GM13977 (cell line): ENCODE measurements at places on chromosomes 11 and 22.

GRCh38 chr11:63614136-63614671 is at the start of gene PLAAT3:
Gene PLAAT3, minus strand, starts transcription at chr11:63614433. Its CDS starts 419 bp downstream, at chr11:63614014.
- peak; percentile 68 for DNase-seq

DNA sequence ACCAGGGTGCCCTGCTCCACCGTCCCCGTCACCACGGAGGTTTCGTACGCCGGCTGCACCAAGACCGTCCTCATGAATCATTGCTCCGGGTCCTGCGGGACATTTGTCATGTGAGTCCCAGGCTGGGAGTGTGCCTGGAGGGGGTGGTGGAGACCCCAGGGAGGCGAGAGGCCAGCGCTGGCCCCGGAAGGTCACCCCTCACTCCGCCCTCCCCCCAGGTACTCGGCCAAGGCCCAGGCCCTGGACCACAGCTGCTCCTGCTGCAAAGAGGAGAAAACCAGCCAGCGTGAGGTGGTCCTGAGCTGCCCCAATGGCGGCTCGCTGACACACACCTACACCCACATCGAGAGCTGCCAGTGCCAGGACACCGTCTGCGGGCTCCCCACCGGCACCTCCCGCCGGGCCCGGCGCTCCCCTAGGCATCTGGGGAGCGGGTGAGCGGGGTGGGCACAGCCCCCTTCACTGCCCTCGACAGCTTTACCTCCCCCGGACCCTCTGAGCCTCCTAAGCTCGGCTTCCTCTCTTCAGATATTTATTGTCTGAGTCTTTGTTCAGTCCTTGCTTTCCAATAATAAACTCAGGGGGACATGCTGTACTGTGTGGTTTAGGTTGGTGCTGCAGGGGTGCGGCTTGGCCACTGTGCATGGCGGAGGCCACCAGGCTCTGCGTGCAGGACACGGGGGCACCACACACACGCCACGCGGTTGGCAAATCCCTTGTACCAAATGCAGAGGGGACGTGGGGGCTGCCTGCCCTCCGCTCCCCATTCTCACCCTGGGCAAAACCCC is 35.4 kb downstream of the MUC2 start:
- DNase-seq: no peak

DNA sequence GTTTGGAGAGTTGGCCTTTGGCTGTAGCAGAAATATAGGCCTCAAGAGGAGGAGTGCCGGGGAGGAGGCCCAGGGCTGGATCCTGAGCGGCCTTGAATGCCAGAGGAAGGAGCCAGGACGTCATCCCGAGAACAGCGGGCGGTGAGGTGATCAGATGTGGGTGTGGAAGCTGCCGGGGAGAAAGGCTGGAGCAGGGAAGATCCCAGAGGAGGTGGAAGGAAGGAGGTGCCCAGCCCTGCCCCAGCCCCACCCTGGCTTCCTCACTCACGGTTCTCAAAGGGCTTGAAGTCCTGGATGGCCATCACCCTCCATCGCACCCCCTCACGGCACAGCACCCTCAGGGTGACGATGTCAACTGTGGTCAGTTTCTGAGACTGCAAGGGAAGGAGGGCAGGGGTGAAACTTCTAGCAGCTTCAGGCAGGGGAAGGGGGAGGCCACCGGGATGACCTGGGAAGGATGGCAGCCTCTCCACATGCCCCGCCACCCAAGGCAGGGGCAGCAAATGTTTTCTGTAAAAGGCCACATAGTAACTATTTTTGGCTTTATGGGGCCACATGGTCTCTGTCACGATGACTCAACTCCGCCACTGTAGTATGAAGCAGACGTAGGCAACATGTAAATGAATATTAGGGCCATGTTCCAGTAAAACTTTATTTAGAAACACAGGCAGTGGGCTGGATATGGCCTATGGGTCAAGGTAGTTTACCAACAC is 10.7 kb downstream of the IL2RB start:
- DNase-seq: no peak

DNA sequence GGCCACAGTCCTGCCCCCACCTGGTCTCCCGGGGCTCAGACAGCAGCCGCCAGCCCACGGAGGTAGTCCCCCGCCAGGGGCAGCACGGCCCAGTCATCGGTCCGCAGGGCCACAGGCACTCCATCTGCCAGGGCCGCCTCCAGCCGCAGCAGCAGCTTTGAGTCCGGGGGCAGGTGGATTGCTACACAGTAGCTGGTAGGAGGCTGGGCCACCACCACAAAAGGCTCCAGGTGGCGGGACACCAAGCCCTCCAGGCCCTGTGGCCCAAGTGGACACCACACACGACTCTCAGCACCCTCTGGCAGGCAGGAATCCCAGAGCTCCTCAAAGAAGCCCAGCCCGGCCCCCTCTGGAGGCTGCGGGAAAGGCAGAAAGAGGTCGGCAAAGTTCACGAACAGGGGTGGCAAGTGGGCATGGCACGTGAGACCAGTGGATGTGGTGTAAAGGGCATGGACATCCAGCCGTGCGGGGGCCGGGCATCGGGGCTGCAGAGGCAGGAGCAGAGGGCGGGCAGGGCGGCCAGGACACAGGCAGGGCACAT is 2.9 kb downstream of the AP5B1 start:
- no peak for DNase-seq

- DNase-seq: no peak
Observed at GRCh38 chr11:83682611-83682973, 396.4 kb upstream of the CCDC90B start.

DNA sequence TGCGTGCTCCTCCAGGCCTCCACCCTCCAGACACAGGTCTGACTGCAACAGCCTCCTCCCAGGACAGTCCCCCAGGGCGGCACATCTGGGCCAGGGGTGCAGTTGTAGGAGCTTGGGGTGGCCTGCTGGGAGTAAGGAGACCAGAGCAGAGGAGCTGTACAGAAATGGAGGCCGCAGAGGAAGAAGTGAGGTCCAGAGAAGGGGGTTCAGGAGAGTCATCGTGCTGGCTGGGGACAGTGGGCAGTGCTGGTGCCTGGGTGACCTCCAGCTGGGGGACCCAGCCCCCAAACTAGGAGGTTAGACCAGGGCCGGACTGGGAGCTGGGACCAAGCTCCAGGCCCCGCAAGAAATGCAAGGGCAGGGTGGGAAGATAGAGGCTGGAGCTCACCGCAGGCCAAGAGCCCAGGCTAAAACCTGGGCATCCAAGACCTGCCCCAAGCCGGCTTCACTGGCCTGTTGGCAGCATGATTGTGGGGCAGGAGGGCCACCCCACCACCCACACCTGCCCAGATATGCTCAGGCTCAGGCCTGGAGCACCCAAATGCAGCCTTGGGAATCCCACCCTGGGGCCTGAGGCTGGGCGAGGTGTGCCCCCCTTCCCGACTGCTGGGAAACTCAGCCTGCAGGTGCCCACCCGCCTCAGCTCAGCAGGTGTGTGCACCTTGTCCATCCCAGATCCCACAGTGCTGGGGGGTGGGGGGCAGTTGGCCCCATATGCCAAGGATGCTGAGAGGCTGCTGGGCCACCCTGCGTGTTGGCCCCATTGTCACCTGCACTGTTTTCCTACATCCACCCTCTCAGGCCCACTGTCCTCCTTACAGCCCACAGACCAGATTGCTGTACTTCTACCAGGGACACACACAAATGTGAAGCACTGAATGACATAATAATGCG is 96.9 kb downstream of the MORC2 start:
- no peak for DNase-seq

GRCh38 chr22:23526596-23527316 is 53.3 kb downstream of the IGLL1 start:
- no peak for DNase-seq

GRCh38 chr22:33825761-33826160 is 94.5 kb downstream of the LARGE1 start:
- DNase-seq: no peak

- no peak for DNase-seq
Observed at GRCh38 chr11:106644824-106645223, 373.5 kb downstream of the GUCY1A2 start.

DNA sequence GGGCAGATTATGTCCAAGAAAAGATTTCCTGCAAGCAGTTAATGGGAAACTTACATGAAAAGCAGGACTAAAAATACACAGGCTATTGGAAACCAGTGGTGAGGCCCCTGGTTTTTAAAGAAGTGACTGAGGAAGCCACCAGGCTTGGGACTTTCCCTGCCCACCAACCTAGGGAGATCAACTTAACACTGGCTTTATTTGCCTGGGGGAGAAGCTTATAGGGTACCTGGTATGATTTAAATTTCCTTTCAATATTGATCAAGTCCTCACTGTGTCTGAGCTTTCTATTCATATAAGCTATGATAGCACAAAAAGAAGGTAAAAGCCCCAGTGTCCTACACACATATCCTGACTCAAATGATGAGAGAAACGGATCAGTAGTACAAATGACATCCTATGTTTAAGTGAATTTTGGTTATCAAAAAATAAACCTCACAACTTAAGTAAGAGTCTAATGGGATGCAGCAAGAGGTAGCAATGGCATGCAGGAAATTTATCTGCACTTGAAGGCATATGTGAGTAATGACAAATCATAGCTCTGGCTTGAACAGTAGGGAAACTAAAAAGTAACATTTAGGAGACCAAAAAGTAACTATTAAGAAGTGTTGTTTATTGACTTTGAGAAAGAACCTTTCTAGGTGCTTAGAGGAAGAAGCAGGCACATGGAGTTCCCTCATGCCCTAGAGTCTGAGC is 85.3 kb downstream of the GAB2 start:
- no peak for DNase-seq

DNA sequence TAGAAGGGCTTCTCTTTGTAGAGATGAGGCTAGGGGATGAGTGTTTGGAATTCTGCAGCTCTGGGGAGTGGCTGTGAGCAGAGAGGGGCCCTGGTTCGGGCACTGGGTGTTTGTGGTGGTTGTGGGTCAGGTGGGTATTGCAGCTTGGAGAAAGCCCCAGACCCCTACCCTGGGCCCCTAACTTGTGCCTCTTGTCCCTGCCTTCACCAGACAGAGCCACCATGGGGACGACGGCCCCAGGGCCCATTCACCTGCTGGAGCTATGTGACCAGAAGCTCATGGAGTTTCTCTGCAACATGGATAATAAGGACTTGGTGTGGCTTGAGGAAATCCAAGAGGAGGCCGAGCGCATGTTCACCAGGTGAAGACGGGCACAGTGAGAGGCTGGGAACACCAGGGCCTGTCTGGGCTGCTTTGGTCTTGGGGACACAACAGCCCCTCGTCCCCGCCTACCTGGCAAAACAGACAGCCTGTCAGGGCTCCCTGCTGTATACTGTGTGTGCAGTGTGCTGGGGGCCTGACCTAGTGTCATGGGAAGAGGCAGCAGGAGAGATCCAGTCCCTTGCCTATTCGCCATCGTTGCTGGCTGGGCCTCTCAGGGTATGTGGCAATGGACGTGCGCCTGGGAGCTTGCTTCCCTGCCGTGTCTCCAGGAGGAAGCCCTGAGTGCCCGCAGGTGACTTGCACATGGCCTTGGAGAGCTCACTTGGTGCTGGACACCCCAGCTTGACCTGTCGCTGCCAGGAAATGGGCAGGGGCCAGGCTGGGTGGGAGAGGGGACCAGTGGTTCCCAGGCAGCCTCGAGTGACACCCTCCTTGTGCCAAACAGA is 4.3 kb downstream of the INCENP start:
- no peak for DNase-seq

GRCh38 chr11:6468712-6469495 is 4.8 kb downstream of the TRIM3 start:
- peak; percentile 88 for DNase-seq

DNA sequence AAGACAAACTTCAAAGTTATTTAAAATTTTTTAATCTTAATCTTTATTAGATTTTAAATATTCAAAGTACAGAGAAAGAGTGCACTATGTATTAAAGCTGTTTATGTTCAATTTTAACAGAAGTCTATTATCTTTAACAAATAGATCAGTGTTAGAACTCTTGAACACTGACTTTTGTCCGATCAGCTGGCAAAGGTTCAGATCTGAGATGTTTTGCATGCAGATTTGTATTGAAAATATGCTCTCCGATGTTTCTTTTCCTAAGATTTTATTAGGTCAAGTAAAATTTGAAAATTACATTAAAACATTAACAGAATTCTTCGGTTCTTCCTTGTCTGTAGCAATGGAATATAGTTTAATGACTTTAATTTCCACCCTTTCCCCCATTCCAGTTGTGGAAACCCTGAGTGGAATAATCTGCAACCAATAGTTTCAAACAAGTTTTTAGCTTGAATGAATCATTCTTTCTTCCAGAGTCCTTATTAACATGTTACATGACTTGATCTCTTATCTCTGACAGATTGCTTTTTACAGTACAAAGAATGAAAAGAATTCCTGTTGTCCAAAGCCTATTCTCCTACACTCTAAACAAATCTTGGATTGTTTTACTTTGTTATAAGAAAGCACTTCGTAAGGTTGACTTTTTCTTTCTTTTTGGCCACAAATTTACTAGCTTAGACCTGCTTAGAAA is 11.4 kb upstream of the TCP11L1 start:
- DNase-seq: no peak

- DNase-seq: peak; percentile 85
Observed at GRCh38 chr22:23696326-23696851, 5.6 kb downstream of the RGL4 start.

DNA sequence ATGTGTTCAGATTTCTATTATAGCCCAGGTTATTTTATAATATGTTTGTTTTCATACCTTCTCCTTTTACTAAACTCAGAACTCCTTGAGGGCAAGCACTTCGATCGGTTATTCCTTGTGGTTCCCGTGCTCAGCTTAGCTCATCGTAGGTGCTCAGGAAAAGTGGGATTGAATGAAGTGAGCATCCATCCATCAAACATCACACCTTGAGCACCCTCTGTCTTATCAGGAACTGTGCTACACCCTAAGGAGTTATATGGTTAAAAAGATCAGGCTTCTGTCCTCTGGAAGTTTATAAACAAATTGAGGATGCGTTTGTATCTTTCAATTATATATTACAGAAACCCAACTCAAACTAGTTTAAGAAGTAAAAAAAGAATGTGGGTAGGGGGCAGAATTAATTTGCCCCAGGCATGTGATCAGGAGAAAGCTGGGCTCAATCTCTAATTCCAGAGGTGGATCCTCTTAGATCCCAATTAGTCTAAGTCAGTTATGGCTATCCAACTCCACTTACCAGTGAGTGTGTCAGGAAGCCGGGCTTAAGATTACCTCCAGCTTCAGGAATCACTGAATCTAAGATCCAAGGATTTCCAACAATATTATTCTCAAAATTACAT is 59.9 kb upstream of the RRAS2 start:
- DNase-seq: peak; percentile 22

DNA sequence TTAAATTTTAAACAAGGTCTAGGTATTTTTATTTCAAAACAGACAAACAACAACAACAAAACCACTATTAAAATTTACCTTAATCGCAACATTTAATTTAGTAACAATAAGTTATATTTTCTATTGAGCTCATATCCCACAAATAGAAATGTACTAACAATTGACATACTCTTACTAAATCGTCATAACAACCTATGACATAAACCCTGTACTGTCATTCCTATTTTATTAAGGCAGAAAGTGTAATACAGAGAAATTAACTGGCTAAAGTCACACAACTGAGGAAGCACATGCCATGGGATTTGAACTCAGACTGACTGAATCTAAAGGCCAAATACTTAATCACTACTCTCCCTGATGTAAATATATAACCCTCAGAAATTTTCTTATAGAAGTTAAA is 3.0 kb downstream of the KIF18A start:
- DNase-seq: no peak

- no peak for DNase-seq
Observed at GRCh38 chr22:50171319-50171964, 911 bp downstream of the PANX2 start.
